Right atrium auricular region (tissue), 2 donors: ENCODE measurements at places on chromosomes 5 and 9. TPM values are rescaled to one million over a fixed set of nuclear protein-coding genes. Genes with fewer than 3 reads are reported as not detected.

DNA sequence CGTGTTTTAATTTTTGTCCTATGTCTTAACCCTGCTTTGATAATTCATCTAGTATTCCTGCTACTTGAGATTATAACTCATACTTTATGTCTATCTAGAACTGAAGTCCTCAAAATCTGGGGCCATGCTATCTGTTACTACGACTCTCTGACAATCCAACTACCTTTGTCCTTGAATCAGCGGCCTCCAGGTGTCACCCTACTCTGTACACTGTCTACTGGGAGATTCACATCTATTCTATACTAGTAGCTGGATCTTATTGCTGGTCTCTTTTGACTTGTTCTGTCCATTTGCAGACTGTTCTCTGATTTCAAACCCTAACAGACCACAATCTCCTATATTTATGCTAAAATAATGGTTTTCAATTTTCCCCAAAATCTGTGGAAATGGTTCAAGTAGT, 225.5 kb upstream of the ELAVL2 start:
- DNase-seq: no peak
- H3K36me3 ChIP-seq: no peaks in the 10 kb centered on the region
- no peak overlapping the region for H3K4me3 ChIP-seq
- no peak overlapping the region for H3K27ac ChIP-seq
- no peaks in the 10 kb centered on the region for H3K27me3 ChIP-seq

- H3K4me3 ChIP-seq: no peak overlapping the region
- peaks cover 12% of the 10 kb centered on the region for H3K36me3 ChIP-seq
- no peak overlapping the region for H3K27ac ChIP-seq
- no peaks in the 10 kb centered on the region for H3K27me3 ChIP-seq
Observed at GRCh38 chr9:109411798-109412352, 86.2 kb downstream of the PTPN3 start.

DNA sequence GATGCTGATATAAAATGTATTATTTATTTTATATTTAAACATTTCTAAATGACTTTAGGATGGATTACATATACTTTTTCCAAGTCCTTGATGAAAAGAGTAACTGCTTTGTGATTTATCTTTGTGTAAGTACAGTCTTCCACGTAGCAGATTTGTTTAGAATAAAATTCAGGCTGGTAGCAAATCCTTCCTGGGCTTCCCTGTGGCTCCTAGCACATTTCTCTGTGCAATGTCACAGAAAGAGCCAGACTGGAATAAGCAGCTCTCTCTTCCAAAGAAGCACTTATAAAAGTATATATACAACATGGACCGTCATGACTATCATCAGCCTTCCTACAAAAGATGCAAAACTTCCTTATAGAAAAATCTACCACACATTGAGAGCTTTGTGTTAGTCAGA, 388.6 kb downstream of the ACTL7B start:
- no peaks in the 10 kb centered on the region for H3K27me3 ChIP-seq
- no peak for DNase-seq
- H3K4me3 ChIP-seq: no peak overlapping the region
- peaks cover 8% of the 10 kb centered on the region for H3K4me1 ChIP-seq

DNA sequence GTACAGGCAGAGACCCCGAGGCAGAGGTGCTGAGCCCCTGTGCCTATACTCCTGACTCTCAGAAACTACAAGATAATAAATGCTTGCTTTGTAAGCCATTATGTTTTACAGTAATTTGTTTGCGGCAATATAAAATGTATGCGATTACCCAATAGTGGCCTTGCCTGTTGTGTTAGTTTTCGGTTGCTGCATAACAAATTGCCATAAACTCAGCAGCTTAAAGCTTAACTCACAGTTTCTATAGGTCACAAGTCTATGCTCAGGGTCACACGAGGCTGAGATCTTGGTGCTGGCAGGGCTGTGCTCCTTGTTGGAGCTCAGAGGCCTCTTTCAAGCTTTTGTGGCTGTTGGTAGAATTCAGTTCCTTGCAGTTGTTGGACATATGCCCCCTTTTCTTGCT, 114.8 kb downstream of the COL23A1 start:
- H3K36me3 ChIP-seq: no peaks in the 10 kb centered on the region
- DNase-seq: no peak
- no peak overlapping the region for H3K27ac ChIP-seq
- H3K4me1 ChIP-seq: no peaks in the 10 kb centered on the region
- no peak overlapping the region for H3K4me3 ChIP-seq
- H3K27me3 ChIP-seq: no peaks in the 10 kb centered on the region

DNA sequence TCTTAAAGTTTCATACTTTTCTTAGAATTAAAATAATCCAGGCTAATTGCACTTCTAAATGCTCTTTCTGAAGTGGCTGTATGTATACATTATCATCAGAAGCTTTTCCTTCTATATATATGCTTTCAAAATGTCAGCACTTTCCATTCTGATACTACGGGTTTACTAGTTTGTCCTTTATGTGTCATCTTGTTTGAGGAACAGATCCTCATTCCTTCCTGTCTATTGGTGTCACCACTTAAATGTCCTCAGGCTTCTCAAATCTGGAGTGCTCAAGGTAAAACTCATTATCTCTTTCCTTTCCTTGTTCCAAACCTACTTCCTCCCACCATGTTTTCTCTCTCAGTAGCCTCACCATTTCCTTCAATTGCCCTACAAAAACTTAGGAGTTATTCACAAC, 236.3 kb downstream of the CSNK1G3 start:
- no peak for DNase-seq
- no peaks in the 10 kb centered on the region for H3K36me3 ChIP-seq
- no peak overlapping the region for H3K4me3 ChIP-seq
- no peak overlapping the region for H3K27ac ChIP-seq

DNA sequence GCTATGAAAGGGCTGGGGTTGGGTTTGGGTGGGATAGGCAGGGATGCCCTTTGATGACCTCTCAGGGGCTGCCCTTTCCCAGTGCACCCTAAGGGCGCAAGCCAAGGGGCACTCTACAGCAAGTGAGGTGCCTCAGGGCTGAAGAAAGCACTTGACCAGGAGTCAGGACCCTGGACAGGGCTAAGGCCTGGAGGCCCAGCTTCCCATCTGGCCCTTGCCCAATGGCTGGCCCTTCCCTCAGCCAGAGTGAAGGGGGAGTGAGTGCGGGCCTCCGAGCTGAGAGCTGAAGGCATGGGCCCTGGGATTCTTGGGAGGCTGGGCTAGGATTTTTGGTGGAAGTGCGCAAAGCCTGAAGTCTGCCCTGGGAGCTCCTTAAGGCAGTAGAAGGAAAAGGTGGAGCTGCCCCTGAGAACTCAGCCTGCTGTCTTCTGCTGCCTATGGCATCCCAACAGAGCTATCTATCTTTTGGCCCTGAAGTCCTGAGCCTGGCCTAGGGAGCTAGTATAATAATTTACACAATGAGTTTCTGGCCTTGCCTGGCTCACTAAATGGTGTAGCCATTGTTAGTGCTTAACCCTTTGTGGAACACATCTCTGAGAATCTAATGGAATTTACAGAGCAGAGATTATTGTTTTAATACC, 16.4 kb downstream of the JADE2 start:
- no peak overlapping the region for H3K4me3 ChIP-seq
- peak overlapping the region; percentile 14 for H3K27ac ChIP-seq
- no peaks in the 10 kb centered on the region for H3K27me3 ChIP-seq
- H3K36me3 ChIP-seq: peaks cover 54% of the 10 kb centered on the region

GFI1B gene
- total RNA-seq: not detected

DNA sequence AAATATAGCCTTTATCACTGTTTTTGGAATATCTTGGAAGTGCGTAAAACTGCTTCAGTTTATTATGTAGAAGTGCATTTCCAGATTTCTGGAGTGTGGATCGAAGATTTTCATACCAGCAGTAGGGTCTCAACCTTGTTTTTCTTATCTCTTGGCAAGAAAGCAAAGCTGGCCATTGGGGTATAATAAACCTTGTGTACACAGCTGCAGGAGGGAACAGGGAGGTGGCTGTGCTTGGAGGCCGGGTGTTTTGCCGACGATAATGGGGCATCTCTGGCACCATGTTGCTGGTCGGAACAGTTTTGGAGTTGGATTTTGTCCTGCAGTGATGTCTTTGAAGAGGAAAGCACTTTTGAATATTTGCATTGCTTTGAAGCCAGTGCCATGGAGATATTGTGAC, 308.8 kb upstream of the DMRT1 start:
- H3K4me3 ChIP-seq: no peak overlapping the region
- H3K27ac ChIP-seq: peak overlapping the region; percentile 68
- no peaks in the 10 kb centered on the region for H3K27me3 ChIP-seq
- H3K36me3 ChIP-seq: no peaks in the 10 kb centered on the region
- DNase-seq: no peak

C7 gene
- total RNA-seq: 687 TPM

SLC34A1 gene
- not detected for total RNA-seq

PLEKHG4B gene
- 0.08 TPM for total RNA-seq

ASTN2 gene
- 11.1 TPM for total RNA-seq

ECPAS gene
- 62.7 TPM for total RNA-seq

GRCh38 chr5:68371607-68372006, 156.1 kb downstream of the PIK3R1 start:
- DNase-seq: no peak
- no peak overlapping the region for H3K4me3 ChIP-seq
- no peaks in the 10 kb centered on the region for H3K36me3 ChIP-seq
- H3K27ac ChIP-seq: no peak overlapping the region
- H3K27me3 ChIP-seq: no peaks in the 10 kb centered on the region

- H3K4me1 ChIP-seq: no peaks in the 10 kb centered on the region
- H3K27ac ChIP-seq: no peak overlapping the region
- H3K4me3 ChIP-seq: no peak overlapping the region
- no peak for DNase-seq
Observed at GRCh38 chr5:25649628-25650265, 1005.0 kb upstream of the CDH10 start.

DNA sequence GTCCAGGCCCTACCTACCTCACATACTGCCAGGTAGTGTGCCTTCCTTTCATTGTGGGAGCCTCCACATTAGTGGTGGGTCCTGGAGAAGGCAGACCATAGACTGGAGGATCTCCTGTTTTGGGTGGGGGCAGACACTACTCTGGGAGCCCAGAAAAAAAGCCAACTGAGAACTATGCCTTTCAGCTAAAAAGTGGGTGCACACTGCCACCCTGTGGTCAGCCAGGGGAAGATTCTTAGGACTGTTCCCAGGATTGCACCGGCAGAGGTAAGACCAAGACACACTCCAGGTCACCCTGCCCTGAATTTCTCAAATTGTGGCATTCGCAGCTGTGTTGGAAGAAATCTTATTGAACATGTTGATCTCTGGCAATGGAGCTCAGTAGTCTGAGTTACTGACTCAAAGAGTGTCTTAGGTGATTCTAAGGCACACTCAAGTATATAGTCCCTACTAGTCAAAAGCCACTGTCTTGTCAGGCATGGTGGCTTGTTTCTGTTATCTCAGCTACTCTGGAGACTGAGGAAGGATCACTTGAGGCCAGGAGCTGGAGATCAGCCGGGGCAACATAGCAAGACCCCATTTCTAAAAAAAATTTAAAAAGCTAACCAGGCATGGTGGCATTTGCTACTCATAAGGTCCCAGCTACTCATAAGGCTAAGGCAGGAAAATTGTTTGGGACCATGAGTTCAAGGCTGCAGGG, 3.6 kb downstream of the SIGMAR1 start:
- H3K36me3 ChIP-seq: peaks cover 7% of the 10 kb centered on the region
- no peak overlapping the region for H3K27ac ChIP-seq
- H3K4me1 ChIP-seq: peaks cover 23% of the 10 kb centered on the region
- no peaks in the 10 kb centered on the region for H3K27me3 ChIP-seq
- H3K4me3 ChIP-seq: no peak overlapping the region

GRCh38 chr9:34638138-34638445, 505 bp upstream of the SIGMAR1 start:
- peaks cover 19% of the 10 kb centered on the region for H3K4me1 ChIP-seq
- no peaks in the 10 kb centered on the region for H3K27me3 ChIP-seq
- peak overlapping the region; percentile 88 for H3K27ac ChIP-seq
- peaks cover 7% of the 10 kb centered on the region for H3K36me3 ChIP-seq
- H3K4me3 ChIP-seq: peak overlapping the region; percentile 49
- DNase-seq: no peak

DNA sequence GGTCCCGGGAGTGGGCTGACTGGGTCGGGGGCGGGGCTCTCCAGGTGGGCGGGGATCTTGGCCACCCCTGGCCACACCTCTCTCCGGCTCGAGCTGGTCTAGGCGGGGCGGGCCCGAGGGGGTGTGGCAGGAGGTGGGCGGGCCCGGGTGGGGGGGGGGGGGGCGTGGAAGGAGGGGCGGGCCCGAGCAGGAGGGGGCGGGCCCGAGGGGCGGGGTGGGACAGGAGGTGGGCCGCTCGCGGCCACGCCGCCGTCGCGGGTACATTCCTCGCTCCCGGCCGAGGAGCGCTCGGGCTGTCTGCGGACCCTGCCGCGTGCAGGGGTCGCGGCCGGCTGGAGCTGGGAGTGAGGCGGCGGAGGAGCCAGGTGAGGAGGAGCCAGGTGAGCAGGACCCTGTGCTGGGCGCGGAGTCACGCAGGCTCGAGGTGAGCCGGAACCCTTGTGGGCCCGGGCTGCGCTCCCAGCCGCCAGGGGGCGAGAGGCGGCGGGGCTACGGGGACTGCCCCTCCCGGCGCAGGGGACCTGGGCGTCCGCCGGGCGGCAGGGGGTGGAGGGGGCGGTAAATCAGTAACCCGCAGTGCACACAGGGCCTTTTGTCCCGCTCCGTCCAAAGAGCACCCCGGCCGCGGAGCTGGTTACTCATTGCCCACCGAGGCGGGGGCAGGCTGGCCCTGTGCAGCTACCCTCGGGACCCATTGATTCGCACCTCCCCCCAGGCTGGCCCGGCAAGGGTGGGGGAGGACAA, at the start of gene FGFR4:
Gene FGFR4 (plus strand): TSS at position 262 of the 744 bp plus-strand sequence. CDS start 2,688 bp downstream, outside the sequence.
- H3K27ac ChIP-seq: no peak within 1 kb of the TSS
- no peaks in the 10 kb centered on the region for H3K36me3 ChIP-seq
- H3K27me3 ChIP-seq: no peaks in the 10 kb centered on the region
- no peak for DNase-seq
- H3K4me3 ChIP-seq: peak within 1 kb of the TSS; percentile 10

PTGES gene
- total RNA-seq: 2.6 TPM

DNA sequence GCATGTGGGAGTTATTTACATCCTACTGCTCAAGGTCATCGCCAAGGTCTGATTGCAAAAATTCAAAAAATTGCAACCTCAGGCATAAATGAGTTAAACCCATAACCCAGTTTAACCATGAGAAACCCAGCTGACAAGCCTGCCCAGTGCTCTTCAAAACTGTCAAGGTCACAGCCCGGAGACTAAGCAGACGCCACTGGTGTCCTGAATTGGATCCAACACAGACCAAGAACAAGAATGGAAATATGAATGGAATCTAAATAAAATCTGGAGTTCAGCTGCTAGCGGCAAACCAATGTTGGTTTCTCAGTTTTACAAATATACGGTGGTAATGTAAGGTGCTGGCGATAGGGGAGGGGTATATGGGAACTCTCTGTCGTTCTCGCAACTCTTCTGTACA, 201.5 kb upstream of the MVB12B start:
- peak; percentile 18 for DNase-seq
- no peaks in the 10 kb centered on the region for H3K36me3 ChIP-seq
- H3K4me3 ChIP-seq: no peak overlapping the region
- no peaks in the 10 kb centered on the region for H3K4me1 ChIP-seq
- no peaks in the 10 kb centered on the region for H3K27me3 ChIP-seq

CYFIP2 gene
- 55.4 TPM for total RNA-seq
